ENCODE measurements at places on chromosomes 2 and 18. TPM values are rescaled to one million over a fixed set of nuclear protein-coding genes. Genes with fewer than 3 reads are reported as not detected.

DNA sequence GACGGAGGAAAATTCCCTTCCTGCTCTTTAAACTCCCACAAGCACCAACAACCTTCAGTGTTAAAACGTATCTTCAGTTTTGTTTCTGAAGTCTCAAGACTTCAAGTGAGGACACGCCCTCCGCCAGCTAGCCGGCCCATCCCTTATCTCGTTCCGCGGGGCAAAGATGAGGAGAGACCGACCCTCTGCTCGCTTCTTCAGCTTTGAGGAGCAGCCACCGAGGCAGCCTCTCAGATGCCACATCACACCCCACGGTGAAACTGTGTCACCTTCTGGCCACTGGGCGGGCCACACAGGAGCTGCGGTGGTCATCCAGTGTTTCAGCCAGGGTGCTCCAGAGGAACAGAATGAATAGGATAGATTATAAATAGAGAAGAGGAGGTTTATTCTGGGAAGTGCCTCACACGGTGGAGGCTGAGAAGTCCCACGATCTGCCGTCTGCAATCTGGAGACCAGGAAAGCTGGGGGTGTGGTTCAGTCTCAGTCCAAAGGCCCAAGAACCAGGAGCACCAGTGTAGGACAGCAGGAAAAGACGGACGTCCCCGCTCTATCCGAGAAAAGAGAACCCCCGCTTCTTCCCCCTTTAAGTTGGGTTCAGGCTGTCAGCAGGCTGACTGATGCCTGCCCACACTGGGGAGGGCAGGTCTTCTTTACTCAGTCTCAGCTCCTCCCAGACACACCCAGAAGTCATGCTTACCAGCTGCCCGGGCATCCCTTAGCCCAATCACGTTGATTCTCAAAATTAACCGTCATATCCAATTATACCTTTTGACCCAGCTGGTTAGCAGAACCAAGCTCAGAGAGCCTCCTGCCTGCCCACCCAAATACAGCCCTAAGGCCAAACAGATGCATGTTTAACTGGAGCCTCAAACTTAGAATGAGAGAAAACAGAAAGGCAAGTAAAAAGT lies 399.7 kb upstream of the ID2 start:
- DNase-seq: no peak

GRCh38 chr18:8760984-8761383 lies 55.6 kb downstream of the MTCL1 start:
- no peak for DNase-seq

GRCh38 chr18:27109451-27109850 lies 75.7 kb downstream of the CHST9 start:
- no peak for DNase-seq

- DNase-seq: no peak
Observed at GRCh38 chr18:79926306-79926705, 25.1 kb downstream of the SLC66A2 start.

- DNase-seq: no peak
Observed at GRCh38 chr2:167406558-167406957, 518.3 kb downstream of the XIRP2 start.

- DNase-seq: no peak
Observed at GRCh38 chr18:5303636-5304035, 8.1 kb upstream of the ZBTB14 start.

GRCh38 chr2:122019724-122020123 lies 264.3 kb downstream of the TSN start:
- no peak for DNase-seq

DNA sequence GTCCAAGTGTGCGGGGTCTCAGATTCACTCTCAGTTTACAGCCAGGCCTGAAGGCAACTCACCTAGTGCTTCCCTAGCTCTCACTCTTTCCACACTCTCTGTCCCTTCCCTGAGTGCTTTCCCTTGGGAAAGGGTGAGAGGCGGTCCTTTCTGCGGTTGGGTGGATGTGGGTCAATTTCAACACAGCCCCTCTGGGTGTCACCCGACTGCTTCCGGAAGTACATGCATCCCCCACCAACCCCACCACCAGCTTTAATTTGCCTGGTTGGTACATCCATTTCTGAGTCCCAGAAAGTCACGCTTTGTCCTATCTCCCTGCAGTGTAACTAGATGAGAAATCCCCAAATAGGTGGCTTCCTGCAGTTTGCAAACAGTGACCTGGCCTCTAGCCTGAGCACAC lies 307.3 kb upstream of the MEIS1 start:
- no peak for DNase-seq

GRCh38 chr18:515838-516237 lies 15.3 kb upstream of the COLEC12 start:
- DNase-seq: no peak

DNA sequence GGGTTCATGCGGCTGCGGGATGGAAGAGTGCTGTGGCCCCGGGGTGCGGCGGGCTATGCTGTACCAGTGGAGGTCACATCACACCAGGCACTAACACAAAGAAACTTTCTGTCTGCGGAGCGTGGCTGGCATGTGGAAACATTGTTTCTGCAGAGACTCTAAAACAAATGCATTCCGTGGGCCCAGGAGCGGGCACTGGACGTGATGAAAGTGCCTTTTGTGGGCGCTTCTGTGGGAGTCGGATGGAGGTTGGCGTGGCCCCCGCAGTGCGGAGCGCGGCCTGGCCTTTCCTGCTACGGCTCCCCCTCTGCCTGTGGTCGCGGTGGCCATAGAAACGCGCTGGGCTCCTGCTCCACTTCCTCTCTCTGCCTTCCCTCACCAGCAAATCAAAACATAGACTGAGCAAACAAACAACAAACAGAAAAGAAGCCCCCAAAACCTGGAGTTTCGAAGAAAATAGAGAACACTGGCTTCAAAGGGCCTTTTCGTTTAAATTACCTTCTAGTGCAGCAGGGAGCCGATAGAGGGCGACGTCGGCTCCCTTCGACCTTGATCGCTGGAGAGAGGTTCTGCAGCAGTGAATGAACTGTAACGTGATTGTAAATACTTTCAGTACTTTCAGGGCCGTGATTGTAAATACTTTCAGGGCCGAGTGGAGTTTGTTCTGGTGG lies 51.4 kb downstream of the KIF5C start:
- peak; percentile 57 for DNase-seq

- DNase-seq: no peak
Observed at GRCh38 chr2:204441316-204441715, 104.0 kb upstream of the PARD3B start.

- DNase-seq: no peak
Observed at GRCh38 chr2:202135091-202135874, 62.2 kb downstream of the KIAA2012 start.

GRCh38 chr18:61965311-61965710 lies 72.5 kb upstream of the RNF152 start:
- no peak for DNase-seq

GRCh38 chr2:15243762-15244161 lies 317.4 kb downstream of the NBAS start:
- no peak for DNase-seq

DNA sequence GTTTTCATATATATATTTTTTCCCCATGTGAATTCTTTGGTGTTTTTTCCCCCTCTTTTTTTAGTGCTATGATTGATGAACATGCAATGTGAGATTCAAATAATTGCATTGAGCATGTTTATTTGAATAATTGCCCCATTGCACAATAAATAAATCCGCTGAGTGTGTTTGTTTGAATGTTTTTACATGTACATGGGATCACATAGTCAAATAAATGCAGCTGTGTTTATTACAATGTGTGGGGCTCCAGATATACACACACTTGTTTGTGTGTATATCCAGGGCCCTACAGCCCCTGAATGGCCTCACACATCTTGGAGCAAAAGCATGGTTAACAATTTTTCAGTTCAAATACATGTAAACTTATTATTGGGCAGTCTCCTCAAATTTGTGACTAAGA lies 134.5 kb downstream of the ZEB2 start:
- DNase-seq: no peak

GRCh38 chr2:162199913-162200312 lies 43.3 kb downstream of the FAP start:
- no peak for DNase-seq

Gene MBD2
- total RNA-seq: 206 TPM

Gene CCDC74A
- total RNA-seq: 4.3 TPM

Gene REEP1
- total RNA-seq: 0.63 TPM

Gene LOXL3
- total RNA-seq: 3.6 TPM

Gene GAREM1
- total RNA-seq: 0.39 TPM

Gene EN1
- not detected for total RNA-seq

Gene HOXD11
- total RNA-seq: not detected

Gene CFAP65
- total RNA-seq: not detected

Gene DSG1
- not detected for total RNA-seq

Gene PROKR1
- total RNA-seq: not detected

Data from activated T-cell treated with anti-CD3 and anti-CD28 coated beads, Interleukin-2, amount 50 U/mL, for 72 hours (primary cell).